Activated CD4-positive, CD25-positive, alpha-beta regulatory T cell (primary cell): ENCODE measurements at places on chromosomes 13 and 19.

DNA sequence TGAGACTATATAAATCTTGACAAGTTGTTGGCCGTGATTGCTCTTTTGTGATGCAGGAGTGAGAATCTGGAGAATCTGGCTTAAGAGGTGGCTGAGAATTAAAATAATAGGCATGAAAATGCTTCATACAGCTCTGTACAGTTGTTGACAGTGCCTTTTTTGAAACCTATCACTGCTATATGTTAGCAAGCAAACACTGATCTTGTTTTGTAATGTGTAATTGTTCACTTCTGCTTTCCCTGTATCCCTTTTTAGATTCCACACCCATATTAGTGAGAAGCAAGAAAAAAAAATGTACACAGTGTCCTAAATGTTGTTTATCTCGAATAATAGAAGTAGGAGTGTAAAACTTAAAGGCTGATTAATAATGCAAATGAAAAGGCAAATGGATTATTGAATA is 31.1 kb downstream of the ITM2B start:
- no peak for DNase-seq

- DNase-seq: no peak
These were observed 143.4 kb downstream of the ZIC5 start for GRCh38 chr13:99828123-99828522.

DNA sequence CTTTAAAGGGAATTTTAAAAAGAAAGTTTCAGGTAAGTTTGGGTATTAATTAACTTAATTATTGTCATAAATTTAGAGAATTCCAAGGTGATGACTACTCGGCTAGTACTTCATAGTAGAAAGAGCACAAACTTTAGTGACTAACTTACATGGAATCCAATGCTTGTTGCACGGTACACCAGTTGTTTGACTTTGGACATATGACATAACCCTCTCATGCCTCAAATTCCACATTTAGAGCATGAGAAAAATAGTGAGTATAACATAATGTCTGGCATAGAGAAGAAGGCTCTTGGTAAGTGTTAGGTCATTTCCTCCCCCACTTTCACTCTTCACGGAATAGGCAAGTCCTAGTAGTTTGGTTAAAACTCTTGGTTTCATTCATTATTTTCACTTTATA is 1249.4 kb upstream of the SLC10A2 start:
- no peak for DNase-seq

DNA sequence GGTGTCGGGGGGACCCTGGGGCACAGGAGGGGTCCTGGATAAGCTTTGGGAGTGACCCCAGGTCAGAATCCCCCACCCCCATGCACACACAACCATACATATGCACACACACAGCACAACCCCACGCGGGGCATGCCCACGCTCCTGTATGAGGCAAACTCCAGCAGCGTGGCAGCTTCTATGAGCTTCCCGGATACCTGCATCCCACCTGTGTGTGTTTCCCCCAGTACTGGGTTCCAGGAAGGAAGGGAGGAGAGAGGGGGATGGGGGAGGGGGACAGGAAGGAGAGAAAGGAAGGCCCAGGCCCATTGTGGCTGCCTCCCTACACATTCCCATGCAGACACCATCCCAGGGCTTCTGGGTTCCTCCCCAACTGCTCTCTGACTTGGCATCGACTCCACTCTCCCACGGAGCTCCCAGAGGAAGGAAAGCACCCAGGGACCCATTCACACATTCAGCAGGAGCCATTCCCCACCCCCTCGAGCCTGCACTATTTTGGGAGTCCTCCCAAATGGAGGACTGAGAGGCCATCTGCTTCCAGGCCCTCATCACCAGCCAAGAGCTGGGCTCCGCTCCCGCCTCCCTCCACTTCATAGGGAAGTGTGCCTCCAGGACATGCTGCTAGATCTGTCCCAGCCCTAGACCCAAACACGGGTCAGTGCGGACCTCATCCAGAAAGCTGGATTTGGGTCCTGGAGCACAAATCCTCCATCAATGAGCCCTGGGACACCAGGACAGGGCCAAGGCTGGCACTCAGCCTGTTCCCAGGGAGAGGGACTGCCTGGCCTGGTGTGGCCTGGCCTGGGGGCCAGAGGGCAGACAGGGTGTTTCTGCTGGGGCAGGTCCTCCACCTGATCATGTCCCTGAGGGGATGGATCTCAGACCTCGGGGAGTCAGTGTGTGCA is 13.2 kb downstream of the PRR36 start:
- DNase-seq: no peak

GRCh38 chr13:109869312-109870237 is 83.2 kb upstream of the IRS2 start:
- no peak for DNase-seq

DNA sequence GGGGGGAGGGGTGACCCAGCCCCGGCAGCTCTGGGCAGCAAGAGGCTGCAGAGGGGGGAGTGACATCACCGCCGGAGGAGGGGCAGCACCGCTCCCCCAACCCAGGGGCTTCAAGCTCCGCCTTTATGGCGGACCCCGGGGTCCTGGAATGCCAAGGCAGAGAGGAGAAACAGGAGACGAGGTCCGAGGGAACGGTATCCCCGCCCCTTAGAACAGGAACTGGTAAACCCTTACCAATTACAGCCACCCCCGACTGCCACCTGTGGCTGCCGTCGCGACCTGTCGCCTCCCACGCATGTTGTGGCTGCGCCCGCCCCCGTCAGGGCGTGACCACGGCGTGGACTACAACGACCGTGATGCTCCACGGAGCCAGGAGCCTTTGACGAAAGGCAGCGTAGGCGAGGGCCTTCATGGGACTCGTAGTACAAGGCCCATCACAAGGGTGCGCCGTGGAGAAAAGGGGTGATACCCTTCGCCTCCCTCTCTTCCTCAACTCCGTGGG is 4.1 kb upstream of the KCNC3 start:
- peak; percentile 77 for DNase-seq

GRCh38 chr13:87274209-87274819 is 396.9 kb upstream of the SLITRK5 start:
- DNase-seq: no peak

DNA sequence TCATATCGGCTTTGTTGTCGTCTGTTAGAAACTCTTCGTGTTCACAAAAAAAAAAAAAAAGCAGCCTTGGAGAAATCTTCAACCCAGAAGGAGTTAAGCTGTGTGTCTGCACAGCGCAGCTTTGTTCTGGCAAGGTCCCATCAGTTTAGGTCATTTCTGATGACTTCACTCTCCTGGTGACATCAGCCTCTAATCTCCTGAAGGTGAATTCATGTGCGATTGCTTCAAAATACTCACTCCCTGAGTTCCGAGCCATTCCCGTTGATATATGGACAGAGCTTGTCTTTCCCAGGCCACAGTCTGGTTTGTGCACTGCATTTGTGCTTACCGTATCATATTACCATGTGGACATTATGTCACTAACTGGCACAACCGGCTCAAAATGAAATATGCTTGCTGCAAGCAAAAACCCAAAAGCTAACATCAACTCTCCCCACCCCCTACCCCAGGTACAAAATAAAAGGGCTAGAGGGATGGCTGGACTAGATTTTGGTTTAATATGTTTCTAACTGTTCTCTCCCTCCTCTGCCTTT is 342.4 kb downstream of the KCNRG start:
- DNase-seq: no peak

- DNase-seq: no peak
These were observed 1.8 kb downstream of the F2RL3 start for GRCh38 chr19:16890461-16891184.

GRCh38 chr19:57317503-57317902 is 2.8 kb upstream of the ZNF543 start:
- DNase-seq: no peak

- no peak for DNase-seq
These were observed 1.9 kb upstream of the C1QTNF9 start for GRCh38 chr13:24307211-24308067.

DNA sequence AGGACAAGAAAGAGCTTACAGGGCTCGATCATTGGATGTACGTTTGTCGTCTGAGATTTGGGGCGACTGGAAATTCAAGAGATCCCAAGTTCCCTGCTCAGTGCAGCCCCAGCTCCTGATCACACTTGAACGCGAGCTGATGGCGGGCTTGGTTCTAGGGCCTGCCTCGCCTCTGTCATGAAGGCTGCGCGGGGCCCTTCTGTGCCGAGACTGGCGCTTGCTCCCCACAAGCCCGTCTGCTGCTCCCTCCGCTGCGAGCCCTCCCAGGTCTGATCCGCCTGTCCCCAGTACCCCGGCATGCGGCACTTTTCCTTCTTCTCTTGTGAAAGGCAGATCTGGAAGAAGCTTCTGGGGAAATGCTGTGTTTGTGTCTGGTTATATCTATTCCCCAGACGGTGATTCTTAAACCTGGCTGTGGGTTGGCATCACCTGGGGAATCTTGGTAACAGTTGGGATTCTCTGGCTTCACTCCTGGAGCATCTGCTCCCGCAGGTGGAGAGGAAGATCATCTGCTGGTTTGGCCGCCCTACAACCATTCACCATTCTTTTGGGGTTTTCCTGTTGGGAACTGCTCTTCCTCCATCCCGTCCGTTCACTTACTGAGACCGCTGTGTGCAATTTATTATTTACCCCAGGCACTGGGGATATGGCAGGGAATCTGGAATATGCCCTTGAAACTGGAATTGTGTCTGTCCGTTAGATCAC is 43.6 kb downstream of the SIPA1L3 start:
- no peak for DNase-seq

DNA sequence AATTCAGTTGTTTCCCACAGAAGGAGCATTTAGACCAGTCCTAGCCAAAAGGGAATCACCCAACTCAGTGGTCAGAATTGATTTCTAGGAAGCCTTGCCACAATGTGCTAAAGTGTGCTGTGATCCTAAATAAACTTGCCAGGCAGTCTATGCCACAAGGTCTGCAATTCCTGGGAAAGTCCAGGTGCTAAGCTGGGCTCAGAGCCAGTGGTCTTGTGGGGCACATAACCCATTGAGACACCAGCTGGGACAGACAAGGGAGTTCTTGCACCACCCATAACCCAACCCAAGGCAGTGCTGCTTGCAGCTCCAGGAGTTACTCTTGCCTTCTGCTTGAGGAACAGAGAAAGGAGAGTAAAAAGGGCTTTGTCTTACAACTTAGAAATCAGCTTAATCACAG is 489.5 kb upstream of the SPRY2 start:
- no peak for DNase-seq

DNA sequence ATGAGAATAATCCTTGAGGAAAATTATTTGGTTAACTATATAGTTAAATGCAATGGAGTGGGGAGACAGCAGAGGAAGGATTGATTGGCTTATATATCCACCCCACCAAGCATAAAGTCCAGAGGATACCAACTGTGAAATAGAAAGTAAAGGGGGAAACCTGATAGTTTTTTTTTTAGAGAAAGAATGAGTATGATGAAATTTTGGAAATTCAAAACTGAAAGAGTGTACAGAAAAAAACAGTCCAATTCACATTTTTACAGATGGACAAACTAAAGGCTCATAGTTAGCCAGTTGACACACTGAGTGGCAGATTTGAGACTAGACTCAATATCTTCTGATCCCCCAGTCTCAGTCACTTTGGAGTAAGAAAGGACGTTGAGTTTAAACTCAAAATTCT is 51.1 kb downstream of the FNDC3A start:
- no peak for DNase-seq

DNA sequence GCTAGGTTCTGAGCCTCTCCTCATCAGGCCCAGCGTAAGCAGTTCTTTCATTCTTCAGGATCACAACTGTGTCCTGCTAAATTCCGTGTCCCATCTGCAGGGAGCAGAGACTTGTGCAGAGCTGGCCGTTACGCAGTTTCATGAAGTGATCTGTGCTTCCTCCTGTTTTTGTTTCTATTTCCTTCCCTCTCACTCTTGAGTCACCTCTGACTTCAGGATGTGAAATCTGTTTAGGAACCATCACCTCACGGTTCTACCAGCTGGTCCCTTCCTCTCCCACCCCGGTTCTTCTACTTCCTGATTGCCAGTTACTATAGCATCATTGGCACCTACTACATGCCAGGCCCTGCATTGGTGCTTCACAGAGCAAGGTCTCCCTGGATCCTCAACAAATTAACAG is 8.5 kb downstream of the MAU2 start:
- no peak for DNase-seq

DNA sequence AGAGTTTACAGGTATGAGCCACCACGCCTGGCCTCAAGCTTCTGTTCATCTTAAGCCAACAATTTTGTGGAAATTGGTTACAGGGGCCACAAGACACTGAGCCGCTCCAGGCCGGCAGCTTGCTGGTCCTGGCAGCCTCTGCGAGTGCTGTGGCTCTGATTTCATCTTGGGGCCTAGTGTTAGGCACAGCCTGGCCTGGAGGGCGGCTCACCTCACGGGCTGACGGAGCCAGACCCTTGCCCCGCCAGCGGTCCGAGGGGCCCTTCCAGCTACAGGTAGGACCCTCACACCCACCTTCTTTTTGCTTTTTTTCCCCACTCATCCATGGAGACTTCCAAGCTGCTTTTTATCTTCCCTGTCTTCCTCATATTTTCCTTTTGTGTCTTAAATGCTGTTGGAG is 8.6 kb downstream of the ZNF544 start:
- DNase-seq: no peak

DNA sequence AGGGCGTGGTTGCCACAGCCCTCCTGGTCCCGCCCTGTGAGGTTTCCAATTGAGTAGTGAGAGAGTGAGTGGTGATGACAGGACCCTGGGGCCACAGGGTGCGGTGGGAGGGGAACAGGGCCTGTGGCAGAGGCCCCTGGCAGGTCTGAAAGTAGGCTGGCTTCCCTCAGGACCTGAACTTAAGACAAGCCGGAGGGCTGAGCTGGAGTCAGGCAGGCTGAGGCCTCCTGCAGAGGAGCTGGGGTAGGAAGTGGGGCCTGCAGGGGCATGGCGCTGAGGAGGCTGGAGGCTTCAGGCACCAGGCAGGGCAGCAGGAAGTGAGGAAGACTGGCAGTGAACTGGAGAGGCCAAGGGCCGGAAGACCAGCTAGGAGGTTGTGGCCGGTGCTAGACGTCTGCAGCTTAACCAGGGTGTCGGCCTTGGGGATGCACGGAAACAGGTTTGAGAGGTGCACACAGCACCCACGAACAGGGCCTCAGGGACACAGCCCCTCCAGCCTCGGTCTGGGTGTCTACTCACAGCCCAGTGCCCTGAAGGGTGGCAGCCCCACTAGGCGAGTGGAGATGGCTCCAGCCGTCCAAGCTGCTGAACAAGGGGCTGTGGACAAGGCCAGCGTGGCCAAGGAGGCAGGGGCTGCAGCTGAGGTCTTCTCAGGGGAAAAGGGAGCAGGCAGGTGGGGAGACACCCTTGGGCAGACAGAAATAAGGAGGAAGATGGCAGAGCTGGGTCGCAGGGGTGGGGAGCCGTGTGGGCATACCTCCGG is 17.8 kb downstream of the POP4 start:
- no peak for DNase-seq

- no peak for DNase-seq
These were observed at the start of gene GAS6 for GRCh38 chr13:113863524-113864272. TSS of gene GAS6 (minus strand) at chr13:113864076. CDS start at chr13:113863920, 156 bp downstream.

GRCh38 chr13:33003458-33004019 is 12.7 kb upstream of the KL start:
- DNase-seq: no peak

GRCh38 chr19:54096617-54097106 is 3.9 kb downstream of the OSCAR start:
- DNase-seq: no peak
